ENCODE measurements at places on chromosomes 7 and 10.

DNA sequence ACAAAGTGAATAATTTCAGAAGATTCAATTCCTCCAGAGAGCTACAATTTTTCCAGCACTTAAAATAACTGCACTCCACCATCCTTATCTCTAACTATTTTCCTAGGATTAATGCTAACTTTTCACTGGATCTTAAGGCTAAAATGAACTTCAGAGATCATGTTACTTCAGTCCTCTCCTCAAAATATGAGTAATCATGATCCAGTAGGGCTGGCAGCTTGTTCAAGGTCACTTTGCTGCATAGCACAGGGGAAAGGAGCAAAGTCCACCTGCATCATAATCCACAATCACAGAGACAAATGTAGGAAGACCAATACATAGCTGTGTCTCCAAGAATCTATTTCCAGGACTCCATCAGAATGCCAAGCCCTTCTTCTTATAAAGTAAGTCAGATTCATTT, 150.3 kb downstream of the LRRTM3 start:
- DNase-seq: no peak

- DNase-seq: no peak
Observed at GRCh38 chr7:2306688-2307087, 7.6 kb downstream of the SNX8 start.

DNA sequence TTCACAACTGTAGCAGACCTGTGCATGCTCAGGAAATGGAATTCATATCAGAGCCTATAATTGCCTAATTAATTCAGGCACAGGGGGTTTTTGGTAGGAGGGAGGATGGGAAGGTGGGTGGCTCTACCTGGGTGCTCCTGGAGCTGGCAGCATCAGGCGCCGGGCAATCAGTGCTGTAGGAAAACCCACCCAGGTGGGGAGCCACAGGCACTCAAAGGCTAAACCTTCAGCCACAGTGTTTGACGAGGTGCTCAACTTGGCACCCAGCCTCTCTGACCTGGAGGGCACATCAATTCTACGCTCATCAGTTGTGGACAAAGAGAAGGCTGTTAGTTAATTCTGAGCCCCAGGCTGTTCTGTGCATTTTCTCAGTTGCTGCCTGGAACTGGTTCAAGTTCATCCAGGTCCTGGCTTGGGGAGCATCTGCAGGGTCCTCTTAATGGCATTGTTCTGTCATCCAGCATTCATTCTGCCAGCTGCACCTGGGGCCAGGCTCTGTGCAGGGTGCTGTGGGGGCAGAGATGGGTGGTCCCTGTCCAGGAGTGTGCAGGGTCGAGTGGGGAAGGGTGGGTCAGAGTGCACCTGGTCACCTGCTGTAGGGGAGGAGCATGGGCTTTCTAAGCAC, 54.1 kb upstream of the NPTX2 start:
- DNase-seq: no peak

GRCh38 chr10:59635502-59636290, 74.0 kb downstream of the SLC16A9 start:
- peak; percentile 13 for DNase-seq
